ENCODE measurements at places on chromosomes 12 and 14. TPM values are rescaled to one million over a fixed set of nuclear protein-coding genes. Genes with fewer than 3 reads are reported as not detected.

The RBMS2 gene
- total RNA-seq = 76.6 TPM

The KRT78 gene
- not detected for total RNA-seq

The NFE2 gene
- not detected for total RNA-seq

The KRT4 gene
- total RNA-seq = not detected

The RHEBL1 gene
- 1.2 TPM for total RNA-seq
